ENCODE measurements at places on chromosomes 6 and 20.

DNA sequence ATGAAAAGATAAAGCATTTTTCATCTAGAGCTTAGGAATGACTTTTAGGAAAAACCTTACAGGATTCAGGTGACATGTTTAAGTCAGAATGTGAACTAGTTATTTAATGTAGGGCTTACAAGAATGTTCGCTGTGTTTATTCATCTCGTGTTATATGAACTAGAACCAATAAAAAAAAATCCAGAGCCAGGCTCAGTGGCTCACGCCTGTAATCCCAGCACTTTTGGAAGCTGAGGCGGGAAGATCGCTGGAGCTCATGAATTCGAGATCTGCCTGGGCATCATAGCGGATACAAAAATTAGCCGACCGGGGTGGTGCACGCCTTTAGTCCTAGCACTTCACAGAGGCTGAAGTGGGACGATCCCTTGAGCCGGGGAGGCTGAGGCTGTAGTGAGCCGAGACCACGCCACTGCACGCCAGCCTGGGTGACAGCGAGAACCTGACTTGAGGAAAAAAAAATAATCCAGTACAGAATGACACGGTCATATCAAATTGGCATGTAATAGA is 46.3 kb downstream of the OR2B2 start:
- DNase-seq, result peak; percentile 19

DNA sequence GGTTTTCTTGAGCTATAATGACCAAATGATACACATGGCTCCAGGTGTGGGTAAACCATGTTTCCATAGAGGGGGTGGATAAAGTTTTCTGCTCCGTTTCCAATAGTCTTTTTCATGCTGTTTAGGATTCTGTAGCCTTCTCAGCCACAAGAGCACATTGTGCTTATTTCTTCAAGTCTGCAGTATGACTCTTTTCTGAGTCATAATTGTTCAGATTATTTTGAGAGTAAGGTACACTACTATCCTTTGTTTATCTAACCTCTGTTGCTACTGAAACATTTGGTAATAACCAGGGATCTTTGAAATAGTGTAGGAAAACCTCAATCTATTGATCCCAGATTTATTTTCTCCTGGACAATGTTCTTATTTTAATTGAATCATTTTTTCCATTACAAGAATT is 247.9 kb upstream of the BMP2 start:
- DNase-seq, result peak; percentile 98

DNA sequence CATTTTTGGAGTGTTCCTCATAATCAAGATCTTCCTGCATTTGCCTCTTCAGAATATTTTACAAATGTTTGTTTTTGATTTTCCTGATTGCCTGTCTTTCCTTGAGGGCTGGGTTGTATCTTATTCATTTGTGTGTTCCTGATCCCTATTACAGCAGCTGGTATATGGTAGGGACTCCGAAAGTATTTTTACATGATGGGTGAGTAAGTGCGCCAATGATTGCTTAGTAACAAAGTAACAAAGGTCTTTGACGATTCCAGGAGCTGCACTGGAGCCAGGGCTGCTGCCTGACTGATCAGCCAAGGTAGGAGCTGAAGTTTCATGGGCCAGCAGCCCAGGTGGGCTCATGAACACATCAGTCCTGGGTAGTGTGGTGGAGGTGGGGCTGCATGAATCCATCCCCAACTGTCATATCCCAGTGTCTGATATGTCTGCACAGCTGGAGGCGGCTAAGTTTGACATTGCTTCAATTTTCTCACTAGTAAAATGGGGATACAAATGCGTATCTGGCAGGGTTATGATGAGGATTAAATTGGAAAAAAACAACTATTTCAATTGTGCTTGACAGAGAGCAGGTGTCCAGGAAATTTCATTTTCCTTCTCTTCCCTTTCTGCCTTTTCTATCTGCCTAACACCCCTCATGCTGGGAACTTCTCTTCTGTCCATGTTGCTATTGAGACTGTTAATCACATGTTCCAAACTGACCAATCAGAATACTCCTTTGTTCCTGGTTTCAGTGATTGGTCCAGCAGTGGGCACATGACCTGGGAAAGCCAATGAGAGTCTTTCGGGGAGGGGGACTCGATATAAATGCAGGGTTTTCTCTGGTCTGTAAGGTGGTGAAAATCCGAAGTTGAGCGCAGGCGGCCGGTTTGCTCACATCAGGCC is 90.7 kb downstream of the CDH26 start:
- no peak for DNase-seq

- DNase-seq, result peak; percentile 25
Observed at GRCh38 chr6:13710552-13711323, 897 bp downstream of the RANBP9 start.

DNA sequence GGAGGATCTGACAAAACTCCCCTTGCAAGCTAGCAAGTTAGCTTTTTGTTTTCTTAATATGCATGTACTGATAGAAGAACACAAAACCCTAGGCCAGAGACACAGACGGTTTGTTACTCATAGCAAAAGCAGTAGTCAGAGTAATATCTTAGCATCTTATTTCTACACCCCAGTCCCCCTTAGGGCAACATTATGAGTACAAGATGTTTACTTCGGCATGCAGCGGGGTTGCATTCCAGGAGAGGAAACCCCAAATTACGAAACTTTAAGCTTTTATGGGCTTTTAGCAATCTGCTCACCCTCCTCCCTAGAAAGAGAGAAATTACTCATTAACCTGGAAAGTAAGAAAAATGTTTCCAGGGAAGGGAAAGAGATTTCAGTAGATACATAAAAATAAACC is 1286.9 kb downstream of the EPHA7 start:
- DNase-seq, result peak; percentile 88

GRCh38 chr6:159761129-159761872 is 544 bp upstream of the ACAT2 start:
- no peak for DNase-seq

- no peak for DNase-seq
Observed at GRCh38 chr6:37783856-37784584, 35.5 kb upstream of the ZFAND3 start.

- DNase-seq, result peak; percentile 99
Observed at GRCh38 chr6:47034926-47035325, 7.2 kb downstream of the ADGRF1 start.

GRCh38 chr6:12608016-12608860 is 108.3 kb upstream of the PHACTR1 start:
- no peak for DNase-seq

- peak; percentile 40 for DNase-seq
Observed at GRCh38 chr6:93389192-93389591, 30.2 kb downstream of the EPHA7 start.

- no peak for DNase-seq
Observed at GRCh38 chr6:159066483-159066882, 21.7 kb upstream of the TAGAP start.

DNA sequence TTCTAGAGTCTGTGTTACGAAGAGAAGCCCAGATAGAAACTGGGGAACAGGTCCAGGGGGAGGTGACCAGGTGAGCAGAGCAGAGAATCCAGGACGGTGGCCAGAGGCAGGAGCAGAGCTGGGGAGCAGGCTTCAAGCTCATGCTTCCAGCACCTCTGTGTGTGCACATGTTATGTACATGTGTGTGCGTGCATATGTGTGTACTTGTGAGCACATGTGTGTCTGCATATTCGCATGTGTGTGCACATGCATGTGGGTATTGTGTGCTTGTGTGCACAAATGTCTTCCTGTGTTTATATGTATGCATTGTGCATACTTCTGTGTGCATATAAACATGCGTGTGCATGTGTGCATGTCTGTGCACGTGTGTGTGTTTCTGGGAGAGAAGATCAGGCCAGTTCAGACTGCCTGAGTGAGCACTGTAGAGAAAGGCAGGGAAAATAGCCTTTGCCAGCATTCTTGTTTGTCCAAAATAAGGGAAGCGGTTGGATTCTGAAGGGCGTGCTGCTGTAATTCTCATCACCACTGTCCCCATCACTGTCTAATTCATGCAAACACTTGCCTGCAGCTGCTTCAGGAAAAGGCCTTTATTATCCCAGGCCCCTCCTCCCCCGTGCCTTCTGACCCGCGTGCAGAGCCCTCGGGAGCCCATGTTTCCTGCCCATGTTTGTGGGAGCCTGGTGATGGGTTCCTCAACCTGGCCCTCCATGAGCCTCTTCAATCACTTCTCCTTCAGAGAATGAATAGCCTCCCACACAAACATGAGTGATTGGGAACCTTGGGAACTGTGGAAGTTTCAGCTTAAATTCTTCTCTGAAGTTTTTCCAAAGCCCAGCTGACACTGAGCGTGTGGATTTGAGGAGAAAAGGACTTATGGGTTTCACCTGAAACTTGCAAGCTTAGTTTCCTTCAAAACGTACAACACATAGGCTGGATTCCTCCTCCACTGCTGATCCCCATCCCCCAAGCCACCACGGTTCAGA is 161.7 kb upstream of the AFDN start:
- DNase-seq, result no peak

- DNase-seq, result no peak
Observed at GRCh38 chr6:111982681-111983080, 71.2 kb upstream of the CCN6 start.

DNA sequence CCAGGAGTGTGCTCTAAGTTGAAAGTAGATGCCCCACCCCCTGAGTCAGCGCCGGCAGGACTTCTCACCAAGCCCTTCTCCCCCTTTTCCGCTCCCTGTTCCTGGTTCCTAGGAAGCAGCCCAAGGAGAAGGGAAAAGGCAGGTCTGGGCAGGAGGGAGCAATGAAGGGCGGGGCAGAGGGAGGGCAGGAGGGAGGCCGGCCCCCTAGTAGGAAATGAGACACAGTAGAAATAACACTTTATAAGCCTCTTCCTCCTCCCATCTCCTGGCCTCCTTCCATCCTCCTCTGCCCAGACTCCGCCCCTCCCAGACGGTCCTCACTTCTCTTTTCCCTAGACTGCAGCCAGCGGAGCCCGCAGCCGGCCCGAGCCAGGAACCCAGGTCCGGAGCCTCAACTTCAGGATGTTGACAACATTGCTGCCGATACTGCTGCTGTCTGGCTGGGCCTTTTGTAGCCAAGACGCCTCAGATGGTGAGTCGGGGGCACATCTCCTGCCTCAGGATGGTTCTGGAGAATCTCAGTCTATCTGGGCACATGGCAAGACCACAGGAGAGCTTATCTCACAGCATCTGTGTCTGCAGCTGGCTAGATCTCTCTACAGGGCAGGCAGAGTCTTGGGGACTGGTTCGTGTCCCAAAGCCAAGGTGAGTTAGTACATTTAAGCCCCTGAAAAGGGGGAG is at the start of gene PROCR:
PROCR (plus strand) TSS at position 320 of the 681 bp plus-strand sequence; CDS start at position 403, 83 bp downstream.
- DNase-seq, result peak; percentile 94

DNA sequence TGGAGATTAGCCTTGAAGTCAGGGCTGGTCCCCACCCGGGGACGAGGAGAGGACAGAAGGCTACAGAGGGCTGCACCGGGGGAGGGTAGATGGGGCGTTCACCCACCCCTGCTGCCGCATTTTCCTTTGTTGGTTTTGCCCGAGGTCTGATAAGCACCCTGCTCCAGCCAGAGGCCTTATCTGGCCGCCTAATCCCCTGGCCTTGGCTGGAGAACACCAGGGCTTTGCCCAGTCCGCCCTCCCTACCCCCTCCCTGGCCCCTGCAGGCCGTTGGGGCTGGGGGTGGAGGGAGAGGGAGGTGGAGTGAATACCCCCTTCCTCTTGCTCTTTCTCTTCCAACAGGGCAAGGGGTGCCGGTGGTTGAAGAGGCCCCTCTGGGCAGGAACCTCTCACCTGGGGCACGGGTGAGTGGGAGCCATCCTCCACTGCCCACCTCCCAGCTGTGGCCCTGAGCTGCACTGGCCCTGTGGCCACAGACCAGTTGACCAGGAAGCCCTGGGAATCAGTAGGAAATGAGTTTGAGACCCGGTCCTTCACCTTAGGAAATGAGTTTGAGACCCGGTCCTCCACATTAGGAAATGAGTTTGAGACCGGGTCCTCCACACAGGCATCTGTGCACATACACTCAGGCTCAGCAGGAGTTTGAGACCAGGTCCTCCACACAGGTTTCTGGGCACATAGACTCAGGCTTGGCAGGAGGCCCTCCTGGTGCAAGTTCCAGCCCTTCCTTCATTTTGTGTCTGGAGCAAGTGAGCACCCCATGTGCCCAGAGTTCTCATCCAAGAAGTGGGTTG is 12.0 kb upstream of the GATA5 start:
- no peak for DNase-seq

- peak; percentile 88 for DNase-seq
Observed at GRCh38 chr20:51446656-51447055, 95.9 kb downstream of the NFATC2 start.

DNA sequence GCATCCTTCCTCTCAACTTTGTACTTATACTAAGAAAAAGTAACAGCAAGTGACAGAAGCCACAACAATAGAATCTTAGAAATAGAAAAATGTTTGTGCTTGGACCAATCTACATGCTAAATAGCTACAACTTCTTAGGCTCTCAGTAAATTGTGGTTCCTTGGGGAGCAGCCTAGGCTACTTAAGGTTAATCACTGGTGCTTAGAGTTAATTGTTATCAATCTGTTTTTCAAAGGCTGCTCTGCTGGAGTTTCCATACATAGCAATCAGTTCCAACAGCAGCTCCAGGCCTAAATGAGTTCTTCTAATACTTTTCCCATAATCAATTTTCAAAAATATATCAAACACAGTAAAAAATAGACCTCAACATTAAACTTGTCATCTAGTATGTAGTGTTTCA is 571.4 kb downstream of the EPHA7 start:
- DNase-seq, result no peak

DNA sequence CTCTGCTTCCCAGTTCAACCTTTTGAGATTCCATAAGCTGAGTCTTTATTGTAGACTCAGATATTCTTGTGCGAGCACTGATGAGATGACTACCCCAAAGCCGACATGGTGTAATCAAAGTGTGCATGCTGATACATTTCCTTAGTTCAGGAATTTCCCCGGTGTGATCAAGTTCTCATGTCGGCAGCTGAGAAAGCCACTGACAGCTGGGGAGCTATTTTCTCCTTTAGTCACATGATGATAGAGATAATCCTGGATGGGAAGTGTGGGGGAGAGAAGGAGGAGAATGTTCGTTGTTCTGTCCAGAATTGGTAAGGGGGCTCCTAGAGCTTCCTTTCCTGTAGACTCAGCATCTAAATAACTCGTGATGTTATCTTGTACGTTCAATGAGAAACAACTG is 7.7 kb upstream of the CAP2 start:
- DNase-seq, result no peak

DNA sequence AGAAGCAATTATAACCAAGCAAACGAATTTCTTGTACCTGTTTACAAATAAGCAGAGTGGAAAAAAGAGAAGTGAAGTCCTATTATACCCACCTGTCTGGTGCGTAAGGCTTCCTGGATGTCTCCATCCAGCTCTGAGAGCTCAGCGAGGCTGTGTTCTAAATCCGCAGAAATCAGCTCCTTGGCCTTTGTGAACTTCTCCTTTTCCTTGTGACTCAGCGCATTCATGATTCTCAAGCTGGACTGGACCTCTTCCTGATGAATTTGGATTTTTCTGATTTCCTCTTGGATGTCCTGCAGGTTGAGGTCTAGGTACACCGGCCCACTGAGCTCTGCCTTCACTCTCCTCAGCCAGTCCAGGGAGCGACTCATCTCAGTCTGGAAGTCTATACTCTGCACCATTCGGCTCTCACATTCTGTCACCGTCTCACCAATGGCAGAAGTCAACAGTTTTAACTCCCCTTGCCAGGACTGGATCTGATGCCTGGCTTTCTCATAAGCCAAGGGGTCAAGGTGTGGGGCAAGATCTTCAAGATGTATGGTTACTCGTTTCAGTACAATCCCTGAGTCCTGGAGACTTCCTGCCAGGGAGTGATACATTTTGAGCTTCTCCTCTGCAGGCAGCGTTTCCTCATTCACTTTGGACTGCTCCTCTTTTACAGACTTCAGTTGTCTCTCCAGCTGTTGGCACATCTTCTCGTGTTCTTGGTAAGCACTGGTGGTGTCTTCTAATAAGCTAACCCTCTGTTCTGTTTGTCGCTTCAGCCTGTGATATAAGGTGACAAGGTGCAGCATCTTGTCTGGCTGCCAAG is 307.3 kb downstream of the SYNE1 start:
- no peak for DNase-seq

- no peak for DNase-seq
Observed at GRCh38 chr20:49705358-49705757, 8.3 kb downstream of the B4GALT5 start.

- DNase-seq, result no peak
Observed at GRCh38 chr20:2559651-2560050, 23.3 kb downstream of the TMC2 start.

Data from renal cortical epithelial cell (primary cell).